ENCODE measurements at places on chromosomes 6 and 20.

DNA sequence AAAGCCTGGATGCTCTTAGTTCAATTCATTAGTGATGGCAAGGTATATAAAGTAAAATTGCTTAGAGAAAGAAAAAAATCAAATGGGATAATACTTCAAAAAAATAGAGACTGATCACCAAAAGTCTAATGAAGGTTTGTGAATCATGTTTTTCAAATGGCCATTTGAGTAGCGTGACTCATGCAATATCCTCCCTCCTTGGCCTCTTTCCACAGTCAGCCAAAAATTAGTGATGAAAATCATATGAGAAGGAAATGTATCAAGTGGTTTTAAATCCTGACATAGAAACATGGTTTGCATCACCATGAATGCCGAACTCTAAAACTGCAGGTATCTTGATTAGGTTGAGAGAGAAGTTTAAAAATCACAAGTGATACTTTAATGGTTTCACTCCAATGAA, 1.2 kb upstream of the COL19A1 start:
- no peak for DNase-seq

DNA sequence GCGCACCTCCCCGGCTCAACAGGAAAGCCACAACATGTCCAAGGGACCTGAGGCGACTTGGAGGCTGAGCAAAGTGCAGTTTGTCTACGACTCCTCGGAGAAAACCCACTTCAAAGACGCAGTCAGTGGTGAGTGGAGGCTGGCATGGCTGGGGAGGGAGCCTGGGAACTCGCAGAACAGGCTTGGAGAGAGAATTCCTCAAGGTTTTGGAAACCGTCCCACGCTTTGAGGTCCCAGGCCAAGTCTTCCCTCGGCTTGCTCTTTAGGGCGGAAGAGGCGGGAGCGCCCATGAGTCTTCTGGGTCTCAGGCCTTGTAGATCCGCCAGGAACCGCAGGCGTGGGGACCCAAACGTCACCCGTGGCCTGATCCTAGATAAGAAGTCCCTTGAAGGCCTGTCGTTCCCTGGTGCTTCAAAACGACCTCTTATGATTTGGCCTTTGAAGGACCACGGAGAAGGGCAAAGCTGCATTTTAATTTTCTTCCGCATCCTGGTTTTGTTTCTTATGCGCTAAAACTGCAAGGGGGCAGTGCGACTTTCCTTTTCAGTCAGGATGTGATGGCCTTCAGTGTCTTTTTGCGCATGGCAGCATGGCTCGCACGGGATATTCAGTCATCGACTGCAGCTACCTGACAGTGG, 2.0 kb downstream of the LAMP5 start:
- no peak for DNase-seq

GRCh38 chr6:51992876-51993275, 94.5 kb downstream of the PKHD1 start:
- DNase-seq, result no peak

- DNase-seq, result no peak
Measured at GRCh38 chr6:71332012-71332411, 43.4 kb downstream of the OGFRL1 start.

- no peak for DNase-seq
Measured at GRCh38 chr20:44153636-44154043, 33.3 kb downstream of the JPH2 start.

DNA sequence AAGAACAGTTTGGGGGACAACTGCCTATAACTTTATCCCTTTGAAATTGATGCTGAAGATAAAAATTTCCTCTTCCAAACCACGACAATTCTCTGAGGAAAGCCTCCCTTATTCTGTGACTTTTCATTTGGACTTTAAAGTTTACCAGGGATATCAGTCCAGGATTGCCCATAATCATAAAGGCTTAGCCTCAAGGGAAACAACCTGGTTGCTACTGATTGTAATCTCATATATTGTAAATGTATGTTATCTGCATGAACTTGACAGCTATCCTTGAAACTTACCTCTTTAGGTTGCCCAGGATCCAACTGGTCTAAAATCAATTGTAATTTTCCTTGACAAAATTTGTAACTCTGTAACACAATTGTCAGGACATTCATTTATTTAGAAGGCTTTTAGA, 23.8 kb downstream of the TBC1D32 start:
- DNase-seq, result no peak

DNA sequence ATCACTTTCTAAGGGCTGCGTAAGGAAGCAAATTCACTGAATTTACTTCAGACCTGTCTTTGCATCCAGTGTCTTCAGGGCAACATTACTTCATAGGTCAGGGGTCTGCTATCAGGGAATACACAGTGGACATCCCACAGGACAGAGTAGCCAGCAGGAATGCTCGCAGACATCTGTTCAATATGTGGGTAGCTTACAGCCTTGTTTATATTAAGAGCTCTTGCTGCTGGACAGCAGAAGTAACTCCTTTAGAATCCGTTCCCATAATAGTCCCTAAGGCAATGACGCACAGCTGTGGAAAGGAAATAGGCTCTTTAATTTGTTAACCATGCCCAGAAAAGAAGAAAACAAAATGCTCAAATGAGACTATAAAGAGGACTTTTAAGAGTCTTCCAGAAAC, 198.7 kb downstream of the MOXD1 start:
- DNase-seq, result no peak

DNA sequence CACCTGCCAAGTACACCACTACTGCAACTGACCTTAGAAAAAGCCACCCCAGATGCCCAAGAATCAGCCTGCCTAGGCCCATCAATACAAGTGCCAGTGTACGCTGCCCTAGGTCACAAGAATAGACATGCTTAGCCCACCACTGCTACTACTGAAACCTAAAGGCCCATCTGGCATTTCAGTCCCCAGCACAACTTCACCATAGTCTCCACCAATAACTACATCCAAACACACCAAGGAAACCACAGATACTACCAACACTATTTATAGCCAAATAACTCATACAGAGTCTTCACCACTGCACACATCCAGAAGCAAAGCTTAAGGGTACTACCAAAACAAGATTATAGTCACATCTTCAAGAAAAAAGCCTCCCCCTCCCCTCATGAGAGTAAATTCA, 28.2 kb downstream of the TREML4 start:
- DNase-seq, result no peak

DNA sequence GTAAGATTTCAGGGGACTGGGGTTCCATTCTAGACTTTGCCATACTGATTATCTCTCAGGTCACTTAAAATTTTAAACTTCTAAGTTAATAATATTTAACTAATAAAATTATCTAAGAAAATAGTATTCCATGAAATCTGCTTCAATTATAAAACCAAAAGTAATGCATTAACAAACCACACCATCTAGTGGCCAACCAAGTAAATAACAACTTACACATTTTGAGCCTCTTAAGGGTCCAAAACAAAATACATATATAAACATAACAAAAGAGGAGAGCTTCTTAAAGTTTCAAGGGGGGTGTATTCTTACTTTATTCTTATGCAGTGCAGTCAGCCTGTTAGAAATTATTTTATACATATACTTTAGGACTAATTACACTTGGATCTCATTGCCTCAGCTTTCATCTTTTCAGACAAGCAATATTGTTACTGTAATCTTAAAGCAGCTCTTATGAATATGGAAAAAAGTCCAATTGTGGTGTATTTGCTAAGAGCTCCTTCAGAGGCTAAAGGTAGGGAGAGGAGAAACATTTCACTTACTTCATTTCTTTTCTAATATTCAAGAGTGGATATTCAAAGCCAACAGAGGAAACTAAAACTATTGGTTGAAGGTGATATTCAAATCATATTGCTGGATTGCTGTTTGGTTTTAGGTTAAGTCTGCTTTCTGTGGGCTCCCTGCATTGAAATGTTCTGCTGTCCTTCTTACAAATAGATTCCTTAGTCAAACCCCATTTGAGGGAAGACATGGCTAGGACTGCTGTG, 199.7 kb upstream of the SIM1 start:
- DNase-seq, result no peak

DNA sequence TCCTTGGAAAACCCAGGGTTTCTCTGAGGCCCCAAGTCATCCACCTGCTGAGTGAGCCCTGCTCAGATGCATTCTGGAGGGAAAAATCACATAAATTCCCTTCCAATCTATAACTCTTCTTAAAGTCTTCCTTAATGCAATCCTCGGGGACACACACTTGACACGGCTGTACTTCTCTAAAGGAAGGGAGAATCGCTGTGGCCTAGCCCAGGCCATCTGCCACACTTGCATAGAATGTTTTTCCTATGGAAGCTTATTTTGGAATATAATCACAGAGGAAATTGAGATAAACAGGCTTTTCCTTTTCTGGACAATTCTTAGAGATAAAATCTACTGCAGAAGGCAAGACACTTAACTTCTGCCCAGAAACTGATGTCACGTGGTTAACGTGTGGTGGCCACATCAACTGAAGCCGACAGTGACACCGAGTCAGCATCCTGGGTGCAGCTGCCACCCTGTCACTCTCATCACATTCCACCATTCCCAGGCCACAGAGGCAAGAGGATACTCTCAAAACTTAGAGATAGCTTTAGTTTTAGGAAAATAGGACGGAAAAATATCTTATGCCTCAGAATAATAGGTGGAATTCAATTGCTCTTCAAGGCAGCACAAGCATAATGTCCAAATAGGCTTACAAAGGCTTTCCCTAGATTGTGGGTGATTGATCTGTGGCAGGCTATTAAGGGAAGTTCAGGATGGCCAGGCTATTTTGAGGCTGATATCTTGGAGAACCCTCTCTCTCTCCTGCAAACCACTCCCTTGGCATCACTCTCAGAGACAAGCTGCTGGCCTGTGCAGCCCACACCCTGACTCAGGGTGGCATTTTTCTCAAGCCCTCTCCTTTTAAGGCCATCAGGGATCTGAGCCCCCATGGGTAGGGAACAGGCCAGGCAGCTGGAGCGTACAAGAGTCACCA, 29.6 kb downstream of the PSMB1 start:
- no peak for DNase-seq

DNA sequence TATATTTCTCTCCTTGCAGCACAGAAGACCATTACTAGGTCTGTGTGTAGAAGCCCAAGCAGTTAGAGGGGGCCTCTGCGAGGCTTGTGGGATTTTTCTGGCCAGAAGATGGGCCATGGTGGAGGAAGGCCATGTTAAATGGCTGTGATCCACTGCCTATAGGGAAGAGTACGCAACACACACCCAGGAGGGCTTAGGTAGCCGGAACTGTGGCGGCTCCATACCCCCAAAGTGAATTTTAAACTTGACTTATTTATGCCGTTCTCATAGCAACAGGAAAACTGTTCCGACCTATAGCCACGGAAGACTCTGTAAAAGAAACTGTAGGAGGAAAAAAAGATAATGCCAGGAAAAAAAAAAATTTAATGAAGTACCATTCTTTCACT, 69.5 kb downstream of the SLX4IP start:
- DNase-seq, result no peak

GRCh38 chr6:160115421-160115820, 6.2 kb upstream of the SLC22A1 start:
- no peak for DNase-seq

DNA sequence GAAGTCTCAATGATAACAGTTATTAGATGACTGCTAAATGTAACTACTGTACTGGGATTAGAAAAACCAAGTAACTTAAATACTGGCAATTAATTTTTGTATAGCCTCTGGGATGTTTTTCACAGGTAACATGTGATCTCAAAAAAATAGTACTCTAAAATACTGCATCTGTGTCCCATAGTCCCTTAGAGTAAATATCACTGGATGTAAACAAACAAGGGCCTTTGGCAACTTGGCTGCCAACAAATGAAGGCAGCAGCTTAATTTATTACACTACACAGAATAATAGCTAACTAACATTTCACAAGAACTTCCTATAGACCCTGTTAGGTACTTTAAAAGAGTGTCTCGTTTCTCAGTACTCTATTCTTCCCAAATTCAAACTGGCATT, 14.0 kb downstream of the ARHGAP18 start:
- DNase-seq, result no peak

GRCh38 chr6:21476112-21476511, 117.4 kb upstream of the SOX4 start:
- DNase-seq, result no peak

DNA sequence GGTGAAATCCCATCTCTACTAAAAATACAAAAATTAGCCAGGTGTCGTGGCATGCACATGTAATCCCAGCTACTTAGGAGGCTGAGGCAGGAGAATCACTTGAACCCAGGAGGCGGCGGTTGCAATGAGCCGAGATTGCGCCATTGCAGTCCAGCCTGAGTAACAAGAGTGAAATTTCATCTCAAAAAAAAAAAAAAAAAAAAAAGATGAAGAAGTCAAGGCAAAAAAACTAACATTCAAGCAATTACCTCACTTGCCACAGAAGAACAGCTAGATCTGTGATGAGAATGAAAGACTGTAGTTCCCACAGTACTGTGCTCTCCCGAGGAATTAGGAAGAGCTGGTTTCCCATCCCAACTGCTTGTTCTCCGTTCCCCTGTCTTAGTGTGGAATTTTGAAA, 144.7 kb upstream of the ECI2 start:
- no peak for DNase-seq

GRCh38 chr6:122789182-122790027, at the start of gene SMPDL3A:
Gene SMPDL3A (plus strand): TSS chr6:122789258. CDS start chr6:122789347, 89 bp downstream.
- DNase-seq, result no peak

GRCh38 chr20:10171864-10172751, 46.5 kb upstream of the SNAP25 start:
- DNase-seq, result no peak

DNA sequence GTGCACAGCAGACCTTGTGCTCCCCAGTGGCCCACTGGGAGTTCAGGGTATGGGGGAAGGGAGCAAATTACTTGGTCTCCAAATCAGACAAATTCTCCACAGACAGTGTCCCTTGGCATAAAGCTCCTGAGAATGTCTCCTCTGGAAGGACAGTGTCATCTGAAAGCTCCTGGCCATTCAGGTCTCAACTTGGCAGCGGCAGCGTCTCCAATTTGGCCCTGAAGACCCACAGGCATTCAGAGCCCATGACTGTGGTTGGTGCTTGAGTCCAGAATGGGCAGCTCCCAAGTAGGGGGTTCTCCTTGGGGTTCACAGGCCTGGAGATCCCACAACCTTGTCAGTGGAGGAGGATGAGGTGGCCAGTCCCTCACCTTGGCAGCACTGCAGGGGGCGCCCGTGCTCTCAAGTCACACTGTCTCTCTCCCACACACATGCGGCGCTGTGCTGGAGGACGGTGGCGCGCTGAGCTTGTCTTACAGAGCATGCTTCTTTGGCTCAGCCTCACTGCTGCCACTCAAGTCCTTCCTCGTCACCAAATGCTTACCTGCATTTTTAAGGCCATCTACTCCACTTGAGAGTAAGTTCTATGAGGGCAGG, 20.7 kb downstream of the DYNLRB1 start:
- peak; percentile 13 for DNase-seq

DNA sequence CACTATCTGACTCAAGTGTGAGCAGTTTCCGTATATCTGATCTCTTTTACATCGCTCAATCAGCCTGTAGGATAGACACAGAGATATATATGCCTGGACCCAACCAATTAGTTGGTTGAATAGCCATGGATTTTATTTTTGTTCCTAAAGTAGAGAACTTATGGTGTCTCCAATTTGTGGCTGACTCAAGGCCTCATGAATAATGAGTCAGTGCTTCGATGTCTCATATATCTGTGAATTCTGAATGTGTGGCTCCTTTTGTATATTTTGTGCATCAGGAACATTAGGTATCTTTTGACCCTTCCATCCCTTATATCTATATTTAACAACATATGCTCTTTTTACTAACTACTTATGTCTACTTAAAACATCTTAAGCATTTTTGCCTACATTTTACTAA, 64.5 kb downstream of the OR2B2 start:
- DNase-seq, result no peak

Measured in stimulated activated CD4-positive, alpha-beta T cell treated with anti-CD3 and anti-CD28 coated beads, Interleukin-15, amount 100 ng/mL, for 1 hour (primary cell).